T-cell (primary cell): ENCODE measurements at places on chromosomes 3 and 15.

DNA sequence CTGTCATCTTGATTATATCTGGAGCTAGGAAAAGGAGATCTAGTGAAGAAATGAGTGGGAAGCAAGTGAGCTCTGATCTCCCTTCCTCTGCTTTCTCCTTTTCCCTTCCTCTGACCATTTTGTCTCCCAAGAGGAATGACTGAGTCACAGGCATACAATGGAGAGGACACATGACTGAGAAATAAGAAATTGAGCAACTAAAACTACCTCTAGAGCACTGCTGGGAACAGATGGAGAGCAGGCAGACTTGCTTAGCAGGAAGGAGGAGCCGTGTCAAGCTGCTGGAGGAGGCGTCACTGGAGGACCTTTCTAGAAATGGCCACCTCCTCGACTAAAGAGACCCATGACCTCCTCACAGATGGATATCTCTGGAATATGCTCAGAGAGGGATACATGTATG is 66.9 kb upstream of the MYO5C start:
- no peak for DNase-seq

DNA sequence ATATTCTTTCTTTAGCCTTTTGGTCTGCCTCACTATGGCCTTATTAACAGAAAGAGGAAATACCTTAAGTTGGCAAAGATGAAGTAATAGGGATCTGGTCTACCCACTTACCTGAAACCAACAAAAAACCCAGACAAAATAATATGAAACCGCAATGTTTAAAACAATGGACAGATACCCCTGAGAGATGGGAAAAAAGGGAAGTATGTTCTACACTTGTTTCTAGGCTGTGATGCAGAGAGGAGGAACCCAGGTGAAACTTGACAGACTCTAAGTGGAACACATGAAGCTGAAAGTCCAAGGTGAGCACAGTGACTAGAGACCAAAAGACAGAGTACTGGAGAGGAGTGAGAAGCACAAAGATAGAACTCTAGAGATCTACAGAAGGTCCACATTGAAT is 78.4 kb downstream of the NR2E3 start:
- no peak for DNase-seq

- DNase-seq, result no peak
Measured at GRCh38 chr3:186401556-186401955, 39.5 kb upstream of the DGKG start.

DNA sequence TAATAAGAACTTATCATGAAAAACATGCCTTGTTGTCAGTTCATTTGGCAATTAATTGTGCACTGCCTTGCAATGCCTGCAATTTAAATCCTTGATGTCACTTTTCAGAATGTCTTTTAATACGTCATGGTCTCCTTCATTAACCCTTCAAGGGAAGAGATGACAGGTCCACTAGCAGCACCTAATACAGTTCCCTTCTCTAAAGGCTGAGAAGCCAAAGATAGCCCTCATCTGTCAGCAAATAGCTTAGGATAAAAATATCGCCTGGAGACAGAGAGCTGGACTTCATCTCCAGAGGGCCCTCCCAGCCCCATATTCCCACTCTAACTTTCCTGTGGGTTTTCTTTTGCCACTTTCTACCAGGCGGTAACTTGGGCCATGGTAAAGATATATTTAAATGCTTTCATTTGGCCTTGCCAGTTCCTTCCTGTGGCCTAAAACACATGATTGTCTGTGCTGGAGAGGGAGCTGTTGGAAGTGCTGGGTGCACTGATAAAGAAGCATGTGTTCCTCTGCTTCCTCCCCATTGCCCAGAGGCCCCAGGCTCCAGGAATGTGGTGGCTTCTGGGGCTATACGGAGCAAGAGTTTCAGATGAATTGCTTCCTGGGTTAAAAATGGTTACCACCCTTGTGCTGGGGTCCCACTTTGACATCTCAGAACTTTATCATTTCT is 76.3 kb upstream of the UMPS start:
- DNase-seq, result no peak

DNA sequence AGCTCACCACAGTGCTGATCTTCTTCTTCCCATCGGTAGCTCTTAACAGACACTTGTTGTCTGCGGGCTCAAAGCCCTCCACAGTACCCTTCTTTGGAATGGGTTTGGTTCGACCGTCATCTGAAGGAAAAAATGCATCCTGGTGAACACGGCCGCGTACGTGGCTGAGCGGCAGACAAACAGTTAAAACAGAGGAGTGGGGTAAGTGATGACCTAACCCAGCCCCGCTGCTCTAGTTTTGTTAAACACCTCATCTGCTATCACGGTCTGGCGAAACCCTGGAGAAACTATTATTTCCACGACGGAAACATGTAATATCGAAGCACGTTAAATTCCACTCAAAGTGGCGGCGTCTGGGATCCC is 725 bp downstream of the SRP14 start:
- no peak for DNase-seq

DNA sequence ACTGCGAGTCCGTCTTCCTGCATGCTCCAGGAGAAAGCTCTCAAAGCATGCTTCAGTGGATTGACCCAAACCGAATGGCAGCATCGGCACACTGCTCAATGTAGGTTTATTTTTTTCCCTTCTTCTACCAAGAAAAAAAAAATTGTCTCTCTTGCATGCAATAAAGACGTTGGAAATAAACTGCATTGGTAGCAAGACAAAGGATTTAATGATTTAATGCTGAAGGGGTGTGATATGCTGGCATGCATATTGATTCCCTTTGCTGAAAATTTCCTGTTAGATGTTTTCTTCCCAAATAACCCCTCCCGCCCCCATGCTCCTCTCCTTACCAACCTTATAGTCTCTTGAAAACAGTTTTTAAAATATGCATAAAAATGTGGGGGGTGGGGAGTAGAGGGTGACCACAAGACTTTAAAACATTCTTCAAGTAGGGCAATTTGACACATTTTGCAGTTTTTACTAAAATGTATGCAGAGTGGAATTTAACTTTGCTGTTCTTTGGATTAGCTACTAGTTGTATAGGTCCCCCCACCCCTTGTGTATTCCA is 799 bp downstream of the RARB start:
- DNase-seq, result no peak

DNA sequence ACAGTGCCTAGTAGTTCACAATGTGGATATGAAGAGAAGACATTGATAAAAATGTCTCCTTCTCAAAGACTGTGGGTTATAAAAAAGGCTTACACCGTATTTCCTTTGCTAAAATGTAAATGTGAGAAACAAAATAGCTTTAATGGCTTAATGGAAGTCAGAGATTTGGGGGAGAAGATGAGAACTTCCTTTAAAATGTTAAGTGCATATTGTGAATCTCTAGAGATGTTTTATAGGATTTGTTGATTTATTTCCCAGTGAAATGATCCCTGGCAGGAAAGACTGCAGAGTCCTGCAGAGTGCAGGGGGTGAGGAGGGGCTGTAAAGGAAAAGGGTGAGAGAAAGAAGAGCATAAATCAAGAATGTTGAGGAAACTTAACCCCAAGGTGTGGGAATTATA is 305.1 kb downstream of the GAP43 start:
- no peak for DNase-seq

DNA sequence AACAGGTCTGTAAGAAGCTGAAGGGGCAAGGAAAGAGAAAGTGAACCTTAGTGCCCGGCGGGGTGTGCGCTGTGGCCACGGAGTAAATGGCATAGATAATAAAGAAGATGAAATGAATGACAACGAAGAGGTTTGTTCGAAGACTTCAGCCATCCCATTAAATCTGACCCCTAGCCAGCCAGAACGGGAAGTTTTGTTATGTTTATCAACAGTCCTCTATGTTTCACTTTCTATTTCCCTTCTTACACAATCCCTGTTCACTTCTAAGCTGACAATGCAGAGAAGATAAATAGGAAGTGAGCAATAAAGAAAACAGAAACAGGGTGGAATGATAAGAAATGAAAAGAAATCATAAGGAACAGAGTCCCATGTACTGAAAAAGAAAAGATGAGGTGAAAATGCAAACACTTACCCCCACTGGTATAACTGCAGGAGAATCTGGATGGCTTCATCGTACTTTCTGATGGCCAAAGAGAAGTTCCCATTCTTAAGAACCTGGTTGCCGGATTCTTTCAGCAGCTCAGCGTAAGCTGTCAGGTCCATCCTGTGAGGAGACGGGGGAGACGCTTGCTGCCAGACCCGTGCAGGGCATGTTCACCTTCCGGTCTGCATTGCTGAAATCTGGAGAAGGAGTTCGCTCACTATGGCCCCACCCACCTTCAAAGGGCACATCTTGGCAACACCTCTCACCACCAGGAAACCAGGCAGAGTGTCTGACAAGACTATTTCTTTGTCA is 36.8 kb downstream of the TRANK1 start:
- DNase-seq, result peak; percentile 65

GRCh38 chr3:156383441-156384025 is 171.4 kb downstream of the SSR3 start:
- no peak for DNase-seq

- DNase-seq, result no peak
Measured at GRCh38 chr15:55110446-55110845, 86.3 kb downstream of the RSL24D1 start.

GRCh38 chr15:44485880-44486279 is 51.1 kb upstream of the EIF3J start:
- no peak for DNase-seq
